ENCODE measurements at places on chromosomes 6 and 20.

- no peak for DNase-seq
Observed at GRCh38 chr6:150971219-150971618, 105.7 kb downstream of the MTHFD1L start.

- DNase-seq: no peak
Observed at GRCh38 chr20:35788796-35789195, 17.0 kb downstream of the PHF20 start.

DNA sequence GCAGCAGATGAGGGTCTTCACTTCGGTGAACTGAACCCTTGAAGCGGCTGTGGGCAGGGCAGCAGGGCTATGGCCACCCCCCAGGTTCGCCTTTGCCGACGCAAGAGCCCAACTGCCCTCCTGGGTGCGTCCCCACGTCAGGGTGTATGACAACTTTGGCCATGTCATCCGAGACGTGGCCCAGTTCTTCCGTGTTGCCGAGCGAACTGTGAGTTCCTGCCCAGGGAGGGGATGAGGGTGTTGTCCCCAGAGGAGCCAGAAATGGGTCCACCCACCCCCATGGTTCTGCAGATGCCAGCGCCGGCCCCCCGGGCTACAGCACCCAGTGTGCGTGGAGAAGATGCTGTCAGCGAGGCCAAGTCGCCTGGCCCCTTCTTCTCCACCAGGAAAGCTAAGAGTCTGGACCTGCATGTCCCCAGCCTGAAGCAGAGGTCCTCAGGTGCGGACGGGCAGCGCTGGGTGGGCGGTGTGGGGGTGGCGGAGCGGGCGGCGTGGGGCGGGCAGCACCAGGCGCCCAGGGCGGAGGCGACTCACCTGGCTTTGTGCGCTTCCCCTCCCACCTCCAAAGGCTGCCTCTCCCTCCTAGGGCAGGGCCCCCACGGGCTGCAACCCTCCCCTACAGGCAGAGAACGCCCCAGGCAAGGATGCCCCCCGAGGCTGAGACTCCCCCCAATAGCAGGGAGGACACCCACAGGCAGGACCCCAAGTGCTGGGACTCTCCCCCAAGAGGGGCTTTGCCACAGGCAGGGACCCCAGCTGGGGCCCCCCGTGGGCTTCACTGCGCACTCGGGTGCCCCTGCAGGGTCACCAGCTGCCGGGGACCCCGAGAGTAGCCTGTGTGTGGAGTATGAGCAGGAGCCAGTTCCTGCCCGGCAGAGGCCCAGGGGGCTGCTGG, 6.2 kb upstream of the TNFRSF6B start:
- DNase-seq: no peak

- DNase-seq: no peak
Observed at GRCh38 chr20:59006864-59007664, at the start of gene CTSZ. CTSZ (minus strand) TSS chr20:59007254; CDS start chr20:59007128, 126 bp downstream.

GRCh38 chr20:62560162-62560561, 82.1 kb upstream of the SLCO4A1 start:
- no peak for DNase-seq

- no peak for DNase-seq
Observed at GRCh38 chr6:9087470-9087869, 652.1 kb upstream of the SLC35B3 start.

DNA sequence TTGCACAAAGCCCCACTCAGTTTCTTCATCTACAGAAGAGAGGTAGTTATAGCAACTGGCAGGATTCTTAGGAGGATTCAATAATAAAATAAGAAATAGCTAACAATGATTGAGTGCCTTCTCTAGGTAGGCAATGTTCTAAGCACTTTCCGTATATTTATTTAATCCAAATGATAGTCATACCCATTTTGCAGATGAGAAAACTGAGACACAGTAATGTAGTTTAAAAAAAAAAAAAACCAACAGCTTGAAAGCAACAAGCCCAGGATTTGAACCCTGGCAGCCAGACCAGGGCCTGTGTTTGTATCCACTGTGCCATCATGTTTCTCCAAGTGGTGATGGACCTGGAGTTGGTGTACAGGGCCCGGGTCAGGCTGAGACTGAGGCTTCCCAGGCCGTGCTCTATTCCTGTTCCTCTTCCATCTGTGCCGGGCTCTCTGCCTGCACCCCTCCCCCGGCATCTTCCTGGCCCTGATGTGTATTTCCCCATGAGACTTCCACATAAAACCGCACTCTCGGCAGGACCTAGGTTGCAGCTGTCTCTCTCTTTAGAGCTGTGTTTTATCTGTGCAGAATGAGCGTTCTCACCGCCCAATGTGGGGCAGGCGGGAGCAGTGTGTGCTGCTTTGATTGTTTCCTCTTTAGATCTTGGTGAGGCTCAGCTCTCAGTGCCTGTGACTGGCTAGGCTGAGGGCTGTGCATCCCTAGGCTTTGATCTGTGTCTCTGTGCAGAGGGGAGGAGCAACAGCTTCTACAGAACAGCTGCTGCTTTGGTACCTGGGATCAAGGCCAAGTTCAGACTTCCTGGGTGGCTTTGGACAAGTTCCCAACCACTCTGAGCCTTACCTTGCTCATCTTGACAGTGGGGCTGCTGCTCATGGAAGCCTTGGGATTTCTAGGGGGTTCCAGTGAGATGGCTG, 49.5 kb downstream of the TOX2 start:
- DNase-seq: no peak

- no peak for DNase-seq
Observed at GRCh38 chr6:40760887-40761286, 173.7 kb upstream of the LRFN2 start.

DNA sequence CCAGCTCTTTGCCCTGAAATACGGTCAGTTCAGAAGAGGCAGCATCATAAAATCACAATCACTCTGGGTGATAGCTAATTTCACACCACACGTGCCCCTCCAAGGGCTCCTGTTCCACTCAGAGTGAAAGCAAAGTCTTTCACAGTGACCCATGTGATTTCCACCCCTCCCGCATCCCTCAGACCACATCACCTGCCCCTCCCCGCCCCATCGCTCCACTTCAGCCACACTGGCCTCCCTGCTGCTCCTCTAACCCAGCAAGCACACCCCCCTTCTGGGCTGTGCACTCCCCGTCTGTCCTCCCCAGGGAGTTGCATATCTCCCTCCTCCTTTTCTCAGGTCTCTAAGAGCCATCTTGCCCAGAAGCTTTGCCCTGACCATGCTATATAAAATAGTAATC, 74.5 kb downstream of the PSMG4 start:
- DNase-seq: no peak

DNA sequence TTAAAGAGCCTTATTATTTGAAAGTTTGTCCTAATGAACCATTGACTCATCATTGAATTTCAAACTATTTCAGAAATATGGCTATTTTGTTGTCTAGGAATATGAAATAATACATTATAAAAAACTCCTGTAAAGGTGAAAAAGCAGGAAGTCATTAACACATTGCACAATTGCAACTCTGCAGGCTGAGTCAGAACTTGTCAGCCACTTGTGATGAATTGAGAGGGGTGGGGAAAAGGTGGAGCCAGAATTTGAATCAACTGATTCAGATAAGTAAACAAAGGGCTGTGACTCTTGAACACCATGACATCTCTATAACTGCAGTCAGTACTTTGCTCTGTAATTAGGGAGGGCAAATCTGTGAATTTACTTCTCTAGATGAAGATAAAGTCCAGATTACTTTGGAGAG, 6.0 kb downstream of the C6orf141 start:
- DNase-seq: no peak

Data from cortex of kidney (tissue), 1 donor.